ENCODE measurements at places on chromosomes 1 and 21. TPM values are rescaled to one million over a fixed set of nuclear protein-coding genes. Genes with fewer than 3 reads are reported as not detected.

The ACKR1 gene
- not detected for total RNA-seq

GRCh38 chr1:72062584-72062983 is 219.8 kb downstream of the NEGR1 start:
- no peak for DNase-seq

- DNase-seq: no peak
These were observed 10.7 kb upstream of the HNRNPU start for GRCh38 chr1:244874974-244875579.

DNA sequence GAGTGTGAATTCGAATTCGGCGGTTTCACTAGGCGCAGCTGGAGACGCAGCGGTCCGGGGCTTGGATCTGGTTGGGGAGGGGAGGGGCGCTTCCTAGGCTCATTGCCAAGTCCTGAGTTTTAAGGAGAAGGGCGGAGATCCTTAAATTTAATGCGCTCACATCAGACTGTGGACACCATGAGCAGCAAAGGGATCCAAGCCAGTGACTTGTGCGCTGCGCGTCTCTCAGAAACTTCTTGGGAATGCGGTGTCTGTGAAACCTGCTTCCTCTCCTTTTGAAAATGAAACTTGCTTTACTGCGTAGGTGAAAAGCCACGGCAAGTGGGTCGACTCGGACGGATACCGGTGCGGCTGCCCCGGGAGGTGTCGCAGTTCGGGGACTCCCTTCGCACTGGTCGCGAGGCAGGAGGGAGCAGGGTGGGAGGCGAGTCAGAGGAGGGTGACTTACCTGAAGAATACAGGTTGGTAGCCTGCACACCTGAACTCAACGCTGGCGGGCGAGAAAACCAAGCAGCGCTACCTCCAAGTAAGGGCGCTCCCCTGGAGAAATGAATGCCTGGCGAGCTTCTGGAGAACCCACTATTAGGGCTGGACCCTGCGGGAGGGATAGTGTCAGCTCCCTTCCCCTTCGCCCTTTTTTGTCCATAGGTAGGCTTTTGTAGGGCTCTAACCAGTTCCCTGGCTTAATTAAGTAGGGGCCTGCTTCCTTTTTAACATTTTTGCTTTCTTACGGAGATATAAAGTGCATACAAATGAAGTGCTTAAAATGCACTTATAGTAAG is 992 bp downstream of the TENT5C start:
- peak; percentile 15 for DNase-seq

The KLHDC8A gene
- total RNA-seq: not detected

DNA sequence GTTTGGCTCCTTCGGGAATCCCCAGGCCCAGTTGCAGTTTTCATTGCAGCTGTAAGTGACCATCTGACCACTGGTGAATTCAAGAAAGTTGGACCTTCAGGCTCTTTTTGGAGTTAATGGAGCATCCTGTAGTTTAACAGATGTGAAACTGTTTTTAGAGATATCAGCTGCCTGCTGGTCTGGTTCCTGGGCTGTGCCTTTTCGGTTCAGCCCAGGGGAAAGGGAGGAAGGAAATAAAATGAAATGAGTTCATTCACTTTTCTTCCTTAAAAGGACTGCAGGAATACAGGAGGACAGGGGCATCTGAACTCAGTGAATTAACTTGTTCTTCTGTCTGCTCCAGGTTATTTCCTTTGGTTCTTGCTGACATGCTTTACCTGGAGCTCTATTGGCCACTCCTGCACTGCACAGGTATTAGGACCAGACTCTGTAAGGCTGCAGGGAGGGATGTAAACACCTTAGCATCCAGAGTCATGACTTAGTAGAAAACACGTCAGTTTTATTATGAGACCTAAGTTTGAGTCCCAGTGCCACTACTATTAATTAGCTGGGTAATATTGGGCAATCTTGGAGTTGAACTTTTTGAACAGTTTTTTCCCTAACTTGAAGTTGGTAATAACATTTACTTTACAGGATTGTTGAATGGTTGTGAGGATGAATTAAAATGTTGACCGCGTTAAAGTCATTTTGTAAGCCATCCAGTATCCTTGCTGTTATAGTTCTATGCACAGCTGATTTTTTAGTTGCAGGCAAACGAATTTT is 83.6 kb downstream of the LRRC8D start:
- DNase-seq: no peak

DNA sequence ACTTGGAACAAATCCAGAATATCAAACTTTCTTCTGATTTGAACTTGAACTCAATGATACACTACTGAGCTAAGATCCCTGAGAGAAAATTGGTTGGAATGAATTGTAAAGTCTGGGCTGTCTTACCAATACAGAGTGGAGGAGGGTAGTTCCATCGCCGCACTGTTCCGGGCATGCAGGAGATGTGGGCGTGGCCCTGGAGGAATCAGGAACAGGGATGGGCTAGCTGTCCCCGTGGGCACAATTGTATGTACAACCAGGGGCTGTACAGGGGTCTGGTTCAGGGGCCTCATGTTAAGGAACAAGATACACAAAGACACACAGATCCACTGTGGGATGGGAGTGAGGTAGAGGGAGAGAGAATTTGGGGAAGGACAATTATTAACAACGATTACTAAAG is 144.3 kb downstream of the ZSCAN20 start:
- no peak for DNase-seq

DNA sequence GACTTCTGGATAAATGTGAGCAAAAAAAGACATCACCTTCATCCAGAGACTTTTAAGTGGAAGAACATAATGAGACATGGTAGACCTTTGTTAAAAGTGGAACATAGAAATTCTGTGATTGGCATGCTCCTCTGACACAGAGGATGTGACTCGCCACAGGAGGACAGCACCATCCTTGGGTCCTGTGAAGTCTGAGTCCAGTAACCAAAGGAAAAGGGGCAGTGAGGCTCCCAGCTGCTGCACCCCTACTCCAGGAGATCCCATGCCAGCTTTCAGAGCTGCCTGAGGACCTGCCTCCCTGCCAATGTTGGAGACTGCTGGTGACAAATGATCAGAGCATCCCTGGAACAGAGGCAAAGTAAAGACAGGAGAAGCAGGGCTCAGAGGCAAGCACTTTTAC is 136.2 kb downstream of the BRINP2 start:
- no peak for DNase-seq

DNA sequence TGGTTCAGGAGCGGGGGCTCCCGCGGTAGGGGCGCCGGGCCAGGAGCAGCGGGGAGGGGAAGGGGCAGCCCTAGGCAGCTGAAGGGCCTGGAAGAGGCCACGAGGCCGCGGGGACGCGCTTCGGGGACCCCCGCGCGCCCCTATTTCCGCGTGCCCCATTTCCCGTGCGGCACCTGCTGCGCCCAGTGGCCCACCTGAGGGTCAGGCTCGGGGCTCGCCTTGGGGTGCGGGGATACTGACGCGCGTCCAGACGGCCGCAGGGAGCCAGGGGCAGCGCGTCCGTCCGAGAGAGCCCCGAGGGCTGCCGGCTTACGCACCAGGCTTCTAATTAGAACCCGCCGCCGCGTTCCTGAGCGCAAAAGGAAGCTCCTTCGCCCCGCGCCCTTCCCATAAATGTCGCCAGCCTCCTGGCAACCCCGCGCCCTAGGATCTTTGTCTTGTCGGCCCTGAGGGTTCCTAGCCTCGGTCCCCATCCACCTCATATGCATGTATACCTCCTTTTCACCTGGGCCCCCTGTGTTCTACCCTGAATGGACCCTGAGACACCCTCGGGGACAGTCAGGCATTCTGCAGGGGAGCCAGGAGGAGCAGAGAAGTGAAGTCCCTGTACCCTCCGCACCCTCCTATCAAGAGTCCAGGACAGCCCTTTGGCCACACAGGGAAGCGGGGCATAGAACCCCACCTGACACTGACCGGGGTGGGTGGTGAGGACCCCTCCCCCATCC is 1.8 kb downstream of the WNT3A start:
- DNase-seq: no peak

The THBS3 gene
- 11.0 TPM for total RNA-seq

DNA sequence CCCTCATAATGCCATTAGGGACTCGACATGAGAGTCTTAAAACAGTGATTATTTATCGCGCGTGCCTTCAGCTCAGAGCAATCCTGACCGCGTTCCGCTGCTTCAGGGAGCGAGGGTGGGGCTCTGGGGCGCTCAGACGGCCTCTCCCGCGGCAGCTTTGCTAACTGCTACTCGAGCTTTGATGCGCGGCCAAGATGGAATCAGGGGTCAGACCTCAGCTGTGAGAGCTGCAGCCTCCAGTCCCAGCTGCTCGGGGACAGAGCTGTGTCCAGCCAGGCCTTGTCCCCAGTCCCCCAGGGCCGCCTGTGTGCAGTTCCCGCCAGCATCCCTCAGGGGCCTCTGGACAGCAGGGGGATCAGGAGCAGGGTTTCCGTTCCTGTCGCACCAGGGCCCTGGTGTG is 104.6 kb upstream of the TTC34 start:
- no peak for DNase-seq

- no peak for DNase-seq
These were observed 19.9 kb upstream of the ARHGEF16 start for GRCh38 chr1:3434406-3435110.

The FCN3 gene
- total RNA-seq: not detected

- DNase-seq: no peak
These were observed 49.6 kb downstream of the TARBP1 start for GRCh38 chr1:234429434-234429806.

DNA sequence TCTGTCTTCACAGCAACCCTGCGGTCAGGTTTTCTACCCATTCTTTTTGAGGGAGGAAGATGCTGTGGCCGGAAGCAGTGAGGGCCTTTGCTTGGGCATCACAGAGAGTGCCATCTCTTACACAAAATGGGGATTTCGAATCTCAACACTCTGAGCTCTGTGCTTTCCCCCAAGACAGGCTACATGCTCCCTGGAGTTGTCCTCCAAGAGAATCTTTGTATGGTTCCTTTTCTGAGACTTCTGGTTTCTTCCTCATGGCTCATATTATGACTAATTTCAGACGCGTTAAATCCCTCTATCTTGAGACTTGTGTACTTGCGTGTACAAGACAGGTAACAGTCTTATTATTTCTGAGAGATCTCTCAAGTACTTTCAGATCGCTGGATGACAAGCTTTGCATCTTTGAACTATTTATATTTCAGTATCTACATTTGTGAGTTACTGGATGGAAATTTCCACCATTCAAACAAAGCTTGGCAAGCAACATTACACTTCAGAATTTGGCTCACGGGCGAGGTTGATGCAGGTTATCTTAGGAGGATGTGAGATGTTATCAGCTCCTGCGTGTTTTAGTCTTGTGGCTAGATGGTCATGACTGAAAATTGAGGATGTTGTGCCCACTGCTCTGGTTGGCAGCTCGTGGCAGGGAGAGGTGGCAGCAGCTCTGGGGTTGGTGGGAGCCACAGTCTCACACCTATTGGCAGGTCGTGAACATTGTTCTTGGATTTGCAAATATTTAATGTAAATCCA is 19.4 kb downstream of the ABCG1 start:
- DNase-seq: no peak

DNA sequence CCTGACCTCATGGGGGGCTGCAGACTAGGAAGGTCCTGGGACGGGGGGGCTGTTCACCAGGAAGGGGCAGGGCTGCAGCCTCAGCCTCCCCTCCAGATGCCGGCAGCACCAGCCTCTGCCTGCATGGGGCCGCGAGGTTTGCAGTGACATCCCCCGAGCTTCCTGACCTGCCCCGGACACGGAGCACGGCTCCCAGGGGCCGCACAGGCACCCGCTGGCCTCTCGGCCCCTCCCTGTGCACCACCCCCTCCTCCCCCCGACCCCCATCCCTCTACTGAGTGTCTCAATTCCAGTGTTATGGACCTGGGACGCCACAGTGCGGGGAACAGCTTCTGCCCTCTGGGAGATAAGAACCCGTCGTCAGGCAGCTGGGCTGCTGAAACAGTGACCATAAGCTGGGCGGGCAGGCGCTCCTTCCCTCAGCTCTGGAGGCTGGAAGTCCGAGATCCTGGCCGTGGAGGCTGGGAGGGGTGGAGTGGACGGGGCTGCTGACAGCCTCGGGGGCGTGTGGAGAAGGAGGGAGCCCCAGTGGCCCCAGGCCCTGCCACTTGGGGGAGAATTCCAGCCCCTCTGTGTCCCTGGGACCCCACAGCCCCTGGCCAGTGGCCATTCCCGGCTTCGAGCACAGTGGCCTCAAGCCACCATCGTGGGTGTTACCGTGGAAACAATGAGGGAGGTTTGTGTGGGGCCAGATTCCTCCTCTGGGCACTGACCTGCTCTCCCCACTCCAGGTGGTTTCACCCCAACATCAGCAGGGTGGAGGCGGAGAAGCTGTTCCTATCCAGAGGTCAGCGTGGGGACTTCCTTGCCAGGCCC is 11.6 kb downstream of the RNF223 start:
- no peak for DNase-seq

DNA sequence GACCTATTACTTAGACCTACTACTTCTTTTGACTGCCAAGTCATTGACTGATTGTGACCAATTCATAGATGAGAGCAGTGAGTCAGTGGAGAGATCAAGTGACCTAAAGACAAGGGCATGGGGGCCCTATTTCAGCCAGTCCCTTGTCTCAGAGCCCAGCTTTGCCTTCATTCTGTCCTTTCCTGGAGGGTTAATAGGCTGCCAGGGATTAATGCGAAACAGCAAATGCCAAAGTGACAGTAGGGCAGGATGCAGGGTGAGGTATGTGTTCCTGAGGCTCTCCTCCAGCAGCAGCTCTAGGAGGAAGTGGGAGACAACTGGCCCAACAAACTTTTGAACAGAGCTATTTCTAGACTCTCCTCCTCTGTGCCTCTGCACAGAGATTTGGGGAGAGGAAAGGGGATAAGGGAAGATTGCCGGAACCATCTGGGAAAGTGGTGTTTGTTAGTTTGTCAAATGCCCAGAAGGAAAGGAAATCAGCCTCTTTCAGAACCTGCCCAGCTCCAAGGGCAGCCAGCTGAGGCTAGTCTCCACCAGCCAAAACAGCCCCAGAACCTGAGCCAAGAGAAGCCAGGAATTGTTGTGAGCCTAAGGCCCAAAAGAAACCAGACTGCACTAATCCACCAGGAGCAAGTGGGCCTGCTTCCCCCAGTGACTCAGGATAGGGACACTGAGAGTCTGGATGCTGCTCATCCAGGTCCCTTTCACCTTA is 4.9 kb upstream of the S100A3 start:
- no peak for DNase-seq

- no peak for DNase-seq
These were observed 119.9 kb downstream of the FASLG start for GRCh38 chr1:172778456-172779455.

GRCh38 chr21:28991861-28992525 is 684 bp downstream of the LTN1 start:
- DNase-seq: no peak

The CFAP298 gene
- 33.6 TPM for total RNA-seq

- no peak for DNase-seq
These were observed 603.7 kb upstream of the CAMK1G start for GRCh38 chr1:208979776-208980175.

DNA sequence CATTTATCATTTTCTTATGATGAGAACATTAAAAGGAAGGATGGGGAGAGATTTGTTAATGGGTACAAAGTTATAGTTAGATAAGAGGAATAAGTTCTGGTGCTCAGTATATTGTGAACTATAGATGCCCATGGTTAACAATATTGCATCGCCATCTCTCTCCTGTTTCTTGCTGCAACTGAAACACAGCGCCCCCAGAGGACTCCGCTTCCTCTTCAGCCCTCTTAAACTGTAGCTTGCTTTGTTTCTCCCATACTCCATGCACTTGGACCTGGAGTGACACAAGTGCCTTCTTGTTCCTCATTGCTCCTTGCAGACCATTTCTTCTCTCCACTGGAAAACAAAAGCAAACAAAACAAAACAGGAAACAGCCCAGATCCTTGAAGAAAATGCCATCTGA is 70.1 kb upstream of the NTPCR start:
- no peak for DNase-seq

GRCh38 chr1:13728091-13728715 is 28.2 kb downstream of the PRDM2 start:
- DNase-seq: no peak
